Stimulated activated CD8-positive, alpha-beta memory T cell treated with anti-CD3 and anti-CD28 coated beads, Interleukin-2, amount 100 ng/mL, for 48 hours (primary cell): ENCODE measurements at places on chromosomes 1 and 21.

DNA sequence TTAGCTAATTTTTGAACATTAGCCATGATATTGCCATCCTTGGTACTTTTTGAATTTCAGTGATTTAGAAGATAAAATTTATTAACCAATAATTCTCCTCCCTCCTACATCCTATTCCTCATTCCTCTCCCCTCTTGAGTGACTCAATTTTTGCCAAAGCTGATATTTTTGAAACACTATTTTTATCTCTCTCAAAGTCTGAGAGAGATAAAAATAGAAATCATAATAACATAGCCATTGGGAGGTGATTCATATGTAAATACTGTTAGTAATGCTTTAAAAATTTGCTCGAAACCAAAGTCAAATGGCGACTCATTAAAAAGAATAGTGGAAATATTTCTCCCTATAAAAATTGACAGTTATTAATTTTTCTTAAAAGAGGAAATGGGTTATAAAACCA lies 97.4 kb downstream of the PATJ start:
- DNase-seq, result no peak

DNA sequence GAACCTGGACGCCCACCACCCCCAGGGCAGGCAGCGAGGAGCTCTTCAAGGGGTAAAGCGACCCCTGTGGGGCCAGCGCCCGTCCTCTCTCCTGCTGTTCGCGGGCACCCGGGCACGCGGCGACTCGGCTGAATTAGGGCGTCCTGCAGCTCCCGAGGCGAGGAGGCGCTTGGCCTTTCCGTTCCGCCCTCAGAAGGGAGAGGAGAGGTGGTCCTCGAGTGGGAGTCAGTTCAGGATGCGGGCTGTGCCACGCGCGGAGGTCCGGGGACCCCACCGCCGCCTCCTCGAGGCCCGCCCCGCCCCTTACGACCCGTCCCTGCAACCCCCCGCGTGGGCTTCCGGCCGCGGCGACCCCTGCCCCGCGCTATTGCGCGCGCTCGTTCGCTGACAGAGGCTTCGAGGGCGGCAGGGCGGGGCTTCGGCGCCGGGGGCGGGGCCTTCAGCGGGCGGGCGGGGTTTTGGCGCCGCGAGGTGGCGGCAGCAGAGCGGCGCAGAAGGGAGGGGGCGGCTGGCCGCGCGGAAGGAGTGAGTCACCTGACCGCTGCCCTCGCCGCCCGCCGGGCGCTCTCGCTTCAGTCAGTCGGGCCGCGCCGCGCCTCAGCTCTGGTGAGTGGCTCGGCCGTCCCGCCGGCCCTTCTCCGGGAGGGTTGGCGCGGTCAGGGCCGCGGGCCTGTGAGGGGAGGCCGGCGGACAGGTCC lies at the start of gene BACH1:
Gene BACH1, plus strand, starts transcription at position 575 of the 698 bp plus-strand sequence. CDS start 22,359 bp downstream, outside the sequence.
- DNase-seq, result peak; percentile 86

DNA sequence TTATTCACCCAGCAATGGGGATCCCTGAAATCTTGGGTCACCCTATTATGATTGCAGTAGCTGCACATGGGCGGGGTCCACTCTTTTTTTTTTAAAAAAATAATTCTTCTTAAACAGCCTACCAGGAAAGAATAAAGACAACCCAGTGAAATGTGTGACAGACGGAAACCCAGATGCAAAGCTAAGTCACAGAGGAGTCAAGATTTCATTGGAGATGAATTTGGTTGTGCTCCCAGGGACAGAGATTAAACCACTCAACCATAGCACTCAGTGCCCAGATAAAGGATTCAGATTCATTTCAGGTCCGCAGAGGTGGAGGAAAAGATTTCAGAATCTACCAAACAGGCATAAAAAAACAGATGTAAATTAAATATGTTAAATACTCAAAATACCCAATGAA lies 583.5 kb upstream of the ZP4 start:
- no peak for DNase-seq

- DNase-seq, result no peak
These were observed 69.4 kb downstream of the LRRC8D start for GRCh38 chr1:89890085-89890752.

DNA sequence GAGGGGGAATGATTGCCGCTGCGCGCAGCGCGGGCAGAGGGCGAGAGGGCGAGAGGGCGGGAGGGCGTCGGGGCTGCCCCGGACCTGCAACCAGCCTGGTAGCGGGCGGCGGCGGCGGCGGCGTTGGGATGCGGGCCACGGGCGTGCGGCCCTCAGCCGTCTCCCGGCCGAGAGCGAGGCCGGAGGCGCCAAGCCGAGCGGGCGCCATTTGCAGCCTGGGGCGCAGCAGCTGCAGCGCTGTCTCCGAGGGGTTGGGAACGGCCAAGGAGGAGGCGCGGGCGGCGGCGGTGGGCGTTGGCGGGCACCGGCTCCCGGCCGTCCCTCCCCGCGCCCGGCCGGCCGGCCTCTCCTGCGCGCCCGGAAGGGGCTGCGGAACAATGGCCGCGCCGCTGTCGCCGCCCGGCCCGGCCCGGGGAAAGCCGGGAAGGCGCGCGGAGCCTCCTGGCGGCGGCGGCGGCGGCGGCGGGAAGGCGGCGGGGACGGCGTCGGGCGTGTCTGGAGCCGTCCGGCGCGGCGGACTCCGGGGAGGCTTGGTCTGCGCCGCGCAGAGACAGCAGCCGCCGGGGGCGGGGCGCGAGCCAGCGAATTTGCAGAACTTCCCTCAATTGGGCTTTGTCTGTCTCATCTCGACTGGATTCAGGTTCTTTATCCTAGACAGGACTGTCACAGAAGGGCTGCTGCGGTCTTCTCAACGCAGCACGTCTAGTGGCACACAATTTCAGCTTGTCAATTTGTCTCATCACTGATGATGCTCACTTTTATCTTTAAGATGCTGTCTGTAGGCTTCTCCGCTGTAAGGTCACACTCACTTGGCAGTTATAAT lies 35.7 kb downstream of the ZBTB8B start:
- DNase-seq, result peak; percentile 27

DNA sequence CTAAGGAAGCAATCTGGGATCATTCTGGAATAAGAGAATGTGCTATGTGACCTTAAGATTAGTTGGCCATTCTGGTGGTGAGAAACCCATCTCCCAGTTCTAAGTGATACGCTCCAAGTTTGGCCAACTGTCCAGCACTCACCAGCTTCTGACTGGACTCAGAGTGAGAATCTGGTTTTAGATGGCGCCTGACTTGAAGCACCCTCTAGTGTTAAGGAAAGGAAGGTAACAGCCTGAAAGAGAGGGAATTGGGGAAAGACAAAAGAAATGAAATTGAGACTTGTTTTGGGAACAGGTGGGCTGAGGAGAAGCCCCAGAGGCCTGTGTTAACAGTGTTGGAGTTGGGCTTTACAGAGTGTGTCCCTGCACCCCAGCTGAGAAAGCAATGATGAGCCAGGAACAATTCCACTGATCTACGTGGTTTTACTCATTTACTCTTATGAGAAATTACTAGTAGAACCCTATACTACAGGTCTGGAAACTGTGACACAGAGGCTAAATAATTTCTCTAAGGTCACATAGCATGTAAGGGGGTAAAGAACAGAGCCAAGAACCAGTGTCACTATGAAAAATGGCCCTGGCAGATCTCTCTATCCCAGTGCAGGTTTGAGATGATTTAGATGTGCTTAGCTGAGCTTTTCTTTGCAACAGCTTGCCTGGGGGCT lies 9.3 kb upstream of the FCAMR start:
- DNase-seq, result no peak

DNA sequence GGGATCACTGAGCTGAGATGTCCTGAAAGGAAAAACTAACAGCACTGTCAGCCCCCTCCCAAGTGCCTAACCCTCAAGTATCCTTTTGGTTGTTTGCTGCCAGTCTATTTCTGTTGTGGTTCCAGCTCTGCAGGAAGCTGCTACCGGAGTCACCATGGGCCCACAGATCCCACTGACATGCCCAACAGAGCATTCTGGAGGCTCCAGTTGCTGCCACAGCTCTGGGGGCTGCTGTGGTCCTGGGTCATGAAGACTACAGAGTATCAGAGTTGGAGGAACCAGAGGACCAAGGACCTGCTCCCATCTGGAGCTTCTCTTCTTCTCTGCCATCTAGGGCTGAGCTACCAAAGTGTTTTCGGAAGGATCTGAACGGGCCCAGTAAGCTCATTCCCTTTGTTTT lies 910 bp downstream of the LCE3A start:
- no peak for DNase-seq

DNA sequence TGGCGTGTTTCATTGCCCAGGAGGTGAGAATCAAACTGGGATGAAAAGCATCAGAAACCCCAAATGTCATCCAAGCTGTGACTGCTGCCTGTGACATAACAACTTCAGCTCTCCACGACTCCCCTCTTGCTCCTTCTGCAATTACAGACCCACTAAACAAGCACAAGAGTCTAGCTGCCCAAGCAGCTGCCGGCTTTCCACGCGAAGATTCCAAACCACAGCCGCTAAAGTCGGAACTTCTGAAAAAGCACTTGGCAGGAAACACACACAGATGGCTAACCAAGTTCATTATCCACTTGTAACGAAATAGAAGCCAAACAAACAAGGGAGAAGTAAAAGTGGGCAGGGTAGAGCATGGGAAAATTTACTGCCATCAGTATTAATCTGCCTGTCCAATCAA lies 198.1 kb downstream of the SLC35F3 start:
- DNase-seq, result no peak

DNA sequence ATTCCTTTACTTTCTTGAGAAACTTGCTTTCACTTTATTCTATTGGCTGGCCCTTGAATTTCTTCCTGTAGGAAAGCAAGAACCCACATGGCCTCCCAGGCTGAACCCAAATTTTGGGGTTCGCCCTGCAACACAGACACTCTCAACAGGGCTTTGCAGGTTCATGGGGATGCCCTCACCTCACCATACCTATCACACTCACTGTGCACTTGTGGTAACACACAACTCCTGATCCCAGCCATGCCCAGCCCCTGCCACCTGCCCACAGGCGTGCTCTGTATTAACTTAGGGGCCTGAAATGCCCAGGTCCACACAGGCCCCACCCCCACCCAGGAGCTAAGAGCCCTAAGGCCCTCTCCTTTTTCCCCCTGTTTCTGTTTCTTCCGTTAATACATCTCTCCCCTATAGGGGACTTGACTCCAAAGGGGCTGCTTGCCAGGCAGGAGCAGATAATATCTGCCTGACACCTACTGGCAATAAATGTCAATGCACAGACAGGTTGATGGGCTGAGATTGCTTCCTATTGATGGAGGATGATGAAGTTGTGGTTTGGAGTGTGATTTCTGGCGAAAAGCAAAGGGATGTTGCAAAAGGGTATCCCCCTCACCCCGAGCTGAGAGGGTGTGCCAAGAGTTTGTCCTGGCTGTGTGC lies 171.5 kb downstream of the AJAP1 start:
- DNase-seq, result no peak

GRCh38 chr1:20706841-20707240 lies 11.0 kb downstream of the KIF17 start:
- DNase-seq, result no peak

DNA sequence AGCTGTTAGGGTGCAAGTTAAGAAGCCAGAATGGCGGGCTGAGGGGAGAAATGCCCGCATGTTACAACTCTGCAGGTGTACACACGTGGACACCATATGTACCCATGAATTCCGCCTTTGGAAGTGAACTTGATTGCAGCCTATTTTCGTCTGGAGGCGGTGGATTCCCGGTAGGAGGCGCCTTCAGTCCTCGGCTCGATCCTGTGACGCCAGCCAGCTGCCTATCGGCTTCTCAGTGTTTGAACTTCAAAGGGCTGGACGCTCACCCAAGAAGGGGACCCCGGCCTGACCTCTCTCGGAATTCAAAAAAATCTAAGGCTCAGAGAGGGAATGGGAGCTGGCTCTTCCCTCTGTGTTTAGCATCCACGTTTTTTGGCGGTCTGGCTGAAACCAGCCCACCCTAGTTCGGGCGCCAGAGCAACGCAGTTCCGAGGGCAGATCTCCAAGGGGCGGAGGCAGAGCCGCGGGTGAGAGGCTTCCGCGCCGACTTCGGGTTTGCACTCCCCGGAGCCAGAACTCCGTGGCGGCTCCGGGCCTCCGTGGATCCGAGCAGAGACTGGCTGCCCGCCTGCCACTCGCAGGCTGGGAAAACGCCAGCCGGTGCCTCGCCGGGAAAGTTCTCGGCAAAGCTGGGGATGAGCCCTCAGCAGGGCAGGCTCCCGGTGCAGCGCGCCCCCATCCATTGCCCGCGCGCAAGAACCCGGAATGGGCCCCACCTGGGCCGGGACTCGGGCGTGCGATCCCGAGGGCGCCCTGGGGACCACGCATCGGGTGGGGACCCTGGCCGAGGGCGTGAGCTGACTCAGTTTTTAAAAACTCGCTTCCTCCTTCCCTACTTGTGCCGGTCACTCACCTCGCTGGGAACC lies 996 bp upstream of the TMEM51 start:
- DNase-seq, result no peak

DNA sequence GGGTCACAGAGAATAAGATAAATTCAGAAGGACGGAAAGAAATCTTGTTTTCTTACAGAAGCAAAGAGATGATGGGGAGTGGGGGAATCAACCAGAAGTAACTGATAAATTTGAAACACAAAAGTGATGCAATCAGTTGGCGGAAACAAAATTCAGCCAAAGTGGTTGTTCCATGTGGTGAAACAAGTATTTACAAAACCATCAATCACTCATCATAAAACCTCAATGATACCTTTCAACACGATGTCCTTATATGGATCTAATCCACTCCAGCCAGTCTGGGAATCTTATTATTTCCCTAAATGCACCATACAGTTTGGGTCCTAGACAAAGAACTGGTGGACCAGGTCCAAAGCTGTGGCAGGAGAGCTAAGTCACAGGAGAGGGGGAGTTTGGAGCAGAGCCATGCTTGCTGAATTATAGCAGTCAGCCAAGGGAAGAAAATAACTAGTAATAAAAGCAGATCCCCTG lies 303.8 kb upstream of the LRRC7 start:
- no peak for DNase-seq

DNA sequence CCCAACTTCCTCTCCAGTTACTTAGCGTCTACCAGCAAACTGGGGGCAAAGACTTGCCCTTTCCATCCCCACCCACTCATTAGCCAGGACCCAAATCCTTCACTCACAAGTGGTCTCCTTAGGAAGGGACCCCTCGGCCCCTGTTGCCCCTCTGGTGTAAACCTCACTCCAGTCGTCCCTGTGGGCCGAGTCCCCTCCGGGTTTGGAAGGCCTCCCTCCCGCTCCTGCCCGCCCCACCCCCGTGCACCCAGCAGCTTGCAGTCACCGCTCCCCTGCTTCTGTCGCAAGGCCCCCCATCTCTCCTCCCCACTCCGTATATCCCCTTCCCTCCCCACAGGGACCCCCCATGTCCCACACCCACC lies 1.2 kb downstream of the EFHD2 start:
- DNase-seq, result no peak

GRCh38 chr1:212595787-212596714 lies 12.5 kb upstream of the ATF3 start:
- peak; percentile 15 for DNase-seq

GRCh38 chr1:14849038-14849437 lies 250.6 kb downstream of the KAZN start:
- no peak for DNase-seq
